Activated CD4-positive, alpha-beta T cell treated with anti-CD3 and anti-CD28 coated beads for 48 hours (primary cell): ENCODE measurements at places on chromosomes 13 and 19.
A peak's percentile ranks its signal among the peaks of the same experiment; 100 is the strongest.

DNA sequence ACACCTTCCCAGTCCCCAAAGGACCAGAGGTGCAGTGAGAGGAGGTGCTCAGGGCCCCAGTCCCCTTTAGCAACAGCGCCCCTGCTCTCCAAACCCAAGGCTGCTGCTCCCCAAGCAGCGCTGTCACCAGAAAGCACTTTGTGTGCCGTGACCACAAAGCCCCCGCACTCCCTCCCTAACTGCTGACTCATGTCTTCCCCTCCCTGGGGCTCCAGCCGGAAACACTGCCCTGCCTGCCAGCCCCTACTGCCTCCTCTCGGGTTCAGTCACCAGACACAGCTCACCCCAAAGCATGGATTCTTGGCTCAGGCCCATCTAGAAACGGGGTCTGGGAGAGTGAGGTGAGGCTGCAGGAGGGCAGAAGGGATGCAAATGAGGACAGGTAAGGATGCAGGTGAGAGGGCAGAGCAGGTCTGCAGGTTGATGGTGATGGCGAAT, 4.9 kb upstream of the TNFSF14 start:
- DNase-seq, result peak; percentile 95

- no peak for DNase-seq
Observed at GRCh38 chr13:74907788-74908187, 574.2 kb downstream of the TBC1D4 start.

- DNase-seq, result no peak
Observed at GRCh38 chr13:24682353-24682752, 2.1 kb downstream of the ATP12A start.

GRCh38 chr19:19345232-19345631, 24.6 kb downstream of the MAU2 start:
- DNase-seq, result no peak

GRCh38 chr13:107361666-107362065, 793.7 kb upstream of the ARGLU1 start:
- no peak for DNase-seq
